ENCODE measurements at places on chromosomes 1 and 21. TPM values are rescaled to one million over a fixed set of nuclear protein-coding genes. Genes with fewer than 3 reads are reported as not detected.
A peak's percentile ranks its signal among the peaks of the same experiment; 100 is the strongest.

- DNase-seq: peak; percentile 44
Observed at GRCh38 chr21:45277101-45278045, 10.3 kb downstream of the POFUT2 start.

GRCh38 chr1:245673881-245674414 is 519.2 kb downstream of the KIF26B start:
- DNase-seq: no peak

- DNase-seq: no peak
Observed at GRCh38 chr1:97551113-97551512, 369.7 kb downstream of the DPYD start.

GRCh38 chr1:155463865-155464650 is 98.5 kb downstream of the ASH1L start:
- DNase-seq: no peak

DNA sequence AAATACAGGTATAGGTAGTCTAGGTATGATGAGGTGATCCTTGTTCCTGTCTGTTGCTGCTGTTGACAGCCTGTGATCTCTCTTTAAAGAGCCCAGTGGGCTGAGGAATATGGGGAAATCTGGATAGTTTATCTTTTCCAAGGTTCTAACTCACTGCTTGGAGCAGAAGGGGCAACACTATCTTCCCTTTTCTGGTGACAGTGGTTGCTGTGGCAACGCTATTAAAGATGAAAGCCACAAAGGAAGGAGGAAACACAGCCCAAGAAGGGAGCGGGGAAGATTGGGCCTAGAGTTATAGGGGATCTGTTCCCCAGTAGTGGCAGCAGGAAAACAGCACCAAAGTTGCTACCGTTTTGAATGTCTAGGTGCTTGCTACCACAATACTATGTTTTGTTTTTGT is 8.8 kb downstream of the PCP4L1 start:
- no peak for DNase-seq

The LIN28A gene
- polyA plus RNA-seq: not detected

The OR2W3 gene
- not detected for polyA plus RNA-seq
